Myometrial cell (primary cell): ENCODE measurements at places on chromosomes 4 and X. TPM values are rescaled to one million over a fixed set of nuclear protein-coding genes. Genes with fewer than 3 reads are reported as not detected.

The PAGE4 gene
- not detected in 2 replicates for total RNA-seq

The VCX3A gene
- total RNA-seq, result not detected in 2 replicates

The NHS gene
- 0.53 and 0.58 TPM in 2 replicates for total RNA-seq

The SMIM10L2A gene
- under 0.01 TPM in 1 of 2 replicates, not detected in the other for total RNA-seq

The SFRP2 gene
- total RNA-seq, result not detected in 2 replicates

The CHRDL1 gene
- 3.2 and 4.3 TPM in 2 replicates for total RNA-seq

The OCRL gene
- total RNA-seq, result 12.6 and 13.3 TPM in 2 replicates

The GSPT2 gene
- total RNA-seq, result 4.6 and 6.7 TPM in 2 replicates

The FAM156B gene
- total RNA-seq, result 12.9 and 13.5 TPM in 2 replicates

The RAI2 gene
- total RNA-seq, result 0.18 TPM in 1 of 2 replicates, not detected in the other

The CABS1 gene
- not detected in 2 replicates for total RNA-seq

The MAOA gene
- total RNA-seq, result 46.7 and 47.3 TPM in 2 replicates

The PABPC1L2B gene
- not detected in 2 replicates for total RNA-seq

The AFF2 gene
- total RNA-seq, result not detected in 2 replicates

The TCEANC gene
- total RNA-seq, result 1.7 and 3.7 TPM in 2 replicates

The NDST4 gene
- 0.18 and 0.29 TPM in 2 replicates for total RNA-seq

The JADE3 gene
- 0.53 and 1.7 TPM in 2 replicates for total RNA-seq

The HPGD gene
- total RNA-seq, result not detected in 2 replicates

The CACNA1F gene
- total RNA-seq, result not detected in 2 replicates

The LRPAP1 gene
- total RNA-seq, result 199 and 245 TPM in 2 replicates

The BST1 gene
- 4.9 and 8.9 TPM in 2 replicates for total RNA-seq

The HELT gene
- not detected in 2 replicates for total RNA-seq

The EVC gene
- total RNA-seq, result 14.2 and 17.3 TPM in 2 replicates

The NPNT gene
- total RNA-seq, result not detected in 2 replicates

The PF4V1 gene
- total RNA-seq, result 1.6 TPM in 1 of 2 replicates, not detected in the other

The AKAP14 gene
- total RNA-seq, result not detected in 2 replicates

The PCDH19 gene
- under 0.01 TPM in 1 of 2 replicates, not detected in the other for total RNA-seq

The ADGRL3 gene
- total RNA-seq, result not detected in 2 replicates

The LONRF3 gene
- 0.29 TPM in 1 of 2 replicates, not detected in the other for total RNA-seq

The ZCCHC18 gene
- under 0.01 and 0.18 TPM in 2 replicates for total RNA-seq

The GAGE13 gene
- total RNA-seq, result not detected in 2 replicates

The CXorf38 gene
- total RNA-seq, result 19.0 and 21.3 TPM in 2 replicates

The SH3D19 gene
- 54.5 and 59.5 TPM in 2 replicates for total RNA-seq

The POU4F2 gene
- not detected in 2 replicates for total RNA-seq

The ADH1C gene
- total RNA-seq, result not detected in 2 replicates

The SMS gene
- total RNA-seq, result 174 and 206 TPM in 2 replicates

The ADH4 gene
- total RNA-seq, result not detected in 2 replicates

The CT47B1 gene
- not detected in 2 replicates for total RNA-seq

The VEGFC gene
- 37.2 and 39.3 TPM in 2 replicates for total RNA-seq

The AWAT2 gene
- not detected in 2 replicates for total RNA-seq

The APLN gene
- total RNA-seq, result not detected in 2 replicates

The CYTL1 gene
- not detected in 2 replicates for total RNA-seq

The GLOD5 gene
- not detected in 2 replicates for total RNA-seq

The CORIN gene
- total RNA-seq, result 44.0 and 44.7 TPM in 2 replicates

The EREG gene
- 0.58 and 0.89 TPM in 2 replicates for total RNA-seq

The KCNE5 gene
- total RNA-seq, result under 0.01 TPM in 1 of 2 replicates, not detected in the other

The SSX2B gene
- not detected in 2 replicates for total RNA-seq

The ATOH1 gene
- not detected in 2 replicates for total RNA-seq

The RPS6KA6 gene
- 7.6 and 8.6 TPM in 2 replicates for total RNA-seq

The CT55 gene
- not detected in 2 replicates for total RNA-seq

The MND1 gene
- 12.7 and 15.4 TPM in 2 replicates for total RNA-seq

The JCHAIN gene
- 1.7 and 1.9 TPM in 2 replicates for total RNA-seq

The SPANXA1 gene
- total RNA-seq, result not detected in 2 replicates

The BMX gene
- total RNA-seq, result not detected in 2 replicates
